ENCODE measurements at places on chromosomes 1 and 21.
A peak's percentile ranks its signal among the peaks of the same experiment; 100 is the strongest.

DNA sequence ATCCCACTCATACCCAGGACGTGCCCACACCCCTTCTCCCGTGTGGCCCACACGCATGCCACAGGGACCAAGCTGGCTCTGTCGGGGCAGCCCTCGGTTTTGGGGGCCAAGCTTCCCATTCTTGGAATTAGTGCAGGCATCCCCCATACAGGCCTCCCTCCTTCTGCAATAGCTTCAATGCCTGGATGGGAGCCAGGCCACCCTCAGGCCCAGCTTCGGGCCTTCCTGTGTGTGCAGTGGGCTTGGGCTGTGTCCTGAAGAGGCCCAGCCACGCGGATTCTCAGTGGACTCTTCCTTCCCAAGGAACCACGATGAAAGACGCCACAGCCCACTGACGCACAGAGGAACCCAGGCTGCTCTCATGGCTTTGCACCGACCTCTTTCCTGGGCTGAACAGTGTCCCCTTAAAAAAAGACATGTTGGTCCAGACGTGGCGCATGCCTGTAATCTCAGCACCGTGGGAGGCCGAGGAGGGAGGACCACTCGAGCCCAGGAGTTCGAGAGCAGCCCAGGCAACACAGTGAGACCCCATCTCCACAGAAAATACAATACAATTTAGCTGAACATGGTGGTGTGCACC, 3.4 kb downstream of the KRTAP10-11 start:
- no peak for DNase-seq

- peak; percentile 36 for DNase-seq
Observed at GRCh38 chr1:109620401-109620791, 759 bp downstream of the AMPD2 start.

DNA sequence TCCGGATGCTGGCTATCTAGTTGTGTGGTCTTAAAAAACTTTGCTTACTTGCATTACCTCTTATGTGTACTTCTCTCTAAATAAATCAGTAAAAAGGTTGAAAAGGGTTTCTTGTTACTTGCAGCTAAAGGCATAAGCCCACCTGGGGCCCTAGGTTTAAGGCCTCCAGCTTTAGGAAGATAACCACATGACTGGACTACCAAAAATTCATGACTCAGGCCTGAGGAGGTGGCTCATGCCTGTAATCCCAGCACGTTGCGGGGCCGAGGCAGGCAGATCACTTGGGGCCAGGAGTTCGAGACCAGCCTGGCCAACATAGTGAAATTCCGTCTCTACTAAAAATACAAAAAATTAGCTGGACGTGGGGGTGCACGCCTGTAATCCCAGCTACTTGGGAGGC, 142.9 kb downstream of the APP start:
- DNase-seq = no peak

DNA sequence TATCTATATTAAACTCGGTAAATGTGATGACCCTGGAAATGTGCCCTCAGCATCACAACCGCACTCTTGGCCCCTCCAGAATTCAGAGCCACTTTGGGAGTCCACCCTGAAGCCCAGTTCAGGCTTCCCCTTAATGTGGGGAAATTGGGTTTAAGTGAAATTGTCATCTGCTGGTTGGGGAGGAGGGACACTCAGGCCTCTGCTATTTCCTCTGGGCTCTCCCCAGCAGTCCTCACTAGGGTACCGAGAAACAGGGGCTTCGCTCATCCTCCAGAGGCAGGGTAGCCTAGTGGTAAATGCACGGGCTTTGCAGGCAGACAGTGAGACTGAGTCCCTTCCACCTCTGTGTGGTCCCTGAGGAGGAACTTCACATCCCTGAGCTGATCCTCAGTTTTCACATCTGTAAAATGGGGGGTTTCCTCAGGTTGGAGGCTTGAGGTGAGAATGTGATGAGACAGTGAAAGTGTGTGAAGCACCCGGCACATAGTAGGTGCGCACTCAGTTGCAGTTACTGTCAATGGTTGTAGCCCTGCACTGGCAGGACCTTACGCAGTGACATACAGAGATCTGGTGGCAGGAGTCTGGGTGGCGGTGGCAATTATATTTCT, 14.6 kb upstream of the WNT4 start:
- DNase-seq = no peak

DNA sequence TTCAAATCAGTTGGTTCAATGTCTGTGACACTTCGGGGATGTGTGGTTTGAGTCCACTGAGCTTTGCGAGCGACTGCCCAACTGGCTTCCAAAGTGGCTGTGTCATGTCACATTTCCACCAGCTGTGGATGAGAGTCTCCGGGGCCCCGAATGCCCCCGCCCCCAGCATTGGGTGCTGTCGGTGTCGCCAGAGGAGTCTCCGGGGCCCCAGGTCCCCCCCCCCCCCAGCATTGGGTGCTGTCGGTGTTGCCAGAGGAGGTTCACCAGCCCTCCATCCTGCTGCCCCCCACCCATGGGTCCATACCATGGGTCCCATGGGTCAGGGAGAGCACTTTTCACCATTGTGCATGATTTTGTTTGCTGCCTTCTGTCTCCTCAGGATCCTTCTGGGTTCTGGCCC, 9.0 kb upstream of the SMYD3 start:
- DNase-seq = no peak

DNA sequence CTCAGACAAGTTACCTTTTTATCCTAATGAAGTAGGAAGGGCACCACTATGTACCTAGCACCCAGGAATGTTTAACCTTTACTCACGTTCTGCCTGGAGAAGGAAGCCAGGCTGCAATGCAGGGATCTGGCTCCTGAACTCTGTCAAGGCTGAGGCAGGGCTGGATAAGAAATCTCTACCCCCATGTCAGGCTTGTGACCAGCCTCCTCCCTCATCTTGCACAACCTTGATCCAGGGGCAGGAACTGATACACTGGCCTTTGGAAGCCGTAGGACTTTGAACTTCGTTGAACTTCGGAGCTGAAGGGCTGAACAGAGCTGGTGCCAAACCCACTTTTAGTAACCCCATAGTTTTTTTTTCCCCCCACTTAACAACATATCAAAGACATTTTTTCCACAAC, 8.0 kb upstream of the AKR1A1 start:
- no peak for DNase-seq

GRCh38 chr1:45557422-45557944, 6.9 kb downstream of the AKR1A1 start:
- DNase-seq = no peak

DNA sequence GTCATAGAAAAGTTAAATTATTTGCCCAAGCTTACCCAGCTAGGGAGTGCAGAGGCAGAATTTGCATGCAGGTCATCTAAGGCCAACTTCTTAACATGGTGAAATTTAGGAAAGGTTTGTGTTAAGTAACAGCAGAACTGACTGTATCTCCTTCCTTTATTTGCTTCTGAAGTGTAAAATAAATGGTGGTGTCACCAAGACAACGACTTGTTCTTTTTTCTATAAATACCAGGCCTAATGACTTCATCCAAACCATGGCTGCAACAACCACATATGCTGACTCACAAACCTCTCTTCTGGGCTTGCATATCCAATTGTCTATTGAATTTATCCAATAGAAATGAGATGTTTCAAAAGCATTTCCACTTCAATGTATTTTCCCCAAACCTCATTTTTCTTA, 19.1 kb downstream of the COL24A1 start:
- DNase-seq = no peak

- no peak for DNase-seq
Observed at GRCh38 chr1:150110116-150110515, 39.6 kb upstream of the PLEKHO1 start.

GRCh38 chr1:200226268-200226968, 183.4 kb downstream of the ZNF281 start:
- DNase-seq = peak; percentile 29

DNA sequence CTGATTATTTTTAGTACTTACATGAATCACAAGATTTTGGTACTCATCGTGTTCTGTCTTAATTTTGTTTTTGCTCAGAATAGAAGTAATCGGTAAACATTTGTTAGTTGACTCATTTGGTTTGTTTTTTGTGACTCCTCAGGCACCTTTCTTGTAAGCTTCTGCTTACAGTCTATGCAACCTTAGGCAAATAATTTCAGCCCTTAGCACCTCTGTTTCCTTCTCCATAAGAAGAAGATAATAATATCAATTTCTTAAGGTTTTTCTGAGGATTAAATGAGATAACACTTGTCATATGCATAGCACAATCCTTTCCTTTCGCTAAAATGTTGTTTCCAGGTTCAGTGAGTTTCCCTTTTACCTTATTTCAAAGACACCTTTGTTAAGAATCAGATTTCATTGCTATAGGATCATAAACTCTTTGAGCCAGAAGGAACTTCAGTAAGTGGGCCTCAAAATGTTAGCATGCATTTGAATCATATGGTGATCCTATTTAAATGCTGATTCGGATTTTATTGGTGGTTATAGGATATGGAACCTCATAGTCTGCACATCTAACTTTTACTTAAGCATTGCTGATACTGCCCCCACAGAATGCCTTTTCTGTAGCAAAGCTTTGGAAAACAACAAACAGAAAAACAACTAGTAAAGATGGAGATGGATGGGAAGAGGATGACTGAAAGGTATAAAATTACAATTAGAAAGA, 272.7 kb upstream of the CACYBP start:
- no peak for DNase-seq

- no peak for DNase-seq
Observed at GRCh38 chr21:32392299-32392879, 423 bp downstream of the URB1 start.

DNA sequence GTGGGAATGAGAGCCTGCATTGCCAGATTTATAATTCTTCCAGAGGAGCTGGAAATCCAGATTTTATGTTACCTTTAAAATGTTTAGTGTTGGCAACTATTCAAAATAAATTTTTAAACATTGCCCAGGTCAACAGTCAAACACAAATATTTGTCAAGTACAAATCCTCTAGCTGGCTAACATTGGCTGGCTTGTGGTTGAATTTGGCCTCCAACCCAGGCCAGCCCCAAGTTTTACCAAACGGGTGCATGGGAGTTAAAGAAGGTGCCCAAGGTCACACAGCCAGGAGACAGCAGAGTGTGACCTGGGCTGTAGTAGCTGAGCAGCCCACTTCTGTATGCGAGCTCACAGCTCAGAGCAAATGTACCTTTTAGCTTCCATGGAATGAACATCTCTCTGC, 240.6 kb downstream of the DSCAM start:
- DNase-seq = no peak

DNA sequence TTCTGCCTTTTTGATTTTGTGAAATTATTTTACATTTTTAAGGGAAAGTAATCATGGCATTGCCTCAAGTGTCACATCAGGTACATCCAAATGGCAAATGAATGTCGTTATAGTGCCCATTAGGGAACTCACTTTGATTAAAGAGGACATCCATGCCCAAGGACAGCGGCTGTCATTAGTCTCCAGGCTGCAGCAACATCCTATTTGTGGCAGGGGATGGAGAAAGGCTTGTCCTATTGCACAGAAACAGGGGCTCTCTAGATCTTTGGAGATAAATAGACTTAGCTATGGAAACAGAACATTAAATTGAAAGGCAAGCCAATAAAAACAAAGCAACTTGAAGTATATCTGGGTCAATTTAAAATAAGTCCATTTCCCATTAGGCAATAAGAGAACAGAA, 439.3 kb downstream of the NEGR1 start:
- DNase-seq = no peak

GRCh38 chr1:77951328-77951727, 27.5 kb downstream of the FUBP1 start:
- no peak for DNase-seq

DNA sequence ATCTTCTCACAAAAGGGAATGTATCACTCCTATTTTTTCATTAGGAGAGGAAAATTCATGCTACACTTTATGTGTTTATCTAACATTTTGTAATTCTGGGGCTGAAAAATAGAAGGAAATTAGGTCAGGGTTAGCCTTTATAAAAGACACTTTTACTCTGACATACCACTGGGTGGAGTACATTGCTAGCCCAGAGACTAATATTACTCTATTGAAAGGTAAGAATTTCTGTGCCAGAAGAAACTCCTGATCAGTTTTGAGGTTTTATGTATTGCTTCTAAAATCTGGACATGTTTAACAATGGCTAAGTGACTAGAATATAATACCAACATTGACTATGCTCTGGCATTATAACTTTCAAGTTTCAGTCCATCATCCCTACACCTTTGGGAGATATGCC, 724.6 kb downstream of the USP25 start:
- no peak for DNase-seq

DNA sequence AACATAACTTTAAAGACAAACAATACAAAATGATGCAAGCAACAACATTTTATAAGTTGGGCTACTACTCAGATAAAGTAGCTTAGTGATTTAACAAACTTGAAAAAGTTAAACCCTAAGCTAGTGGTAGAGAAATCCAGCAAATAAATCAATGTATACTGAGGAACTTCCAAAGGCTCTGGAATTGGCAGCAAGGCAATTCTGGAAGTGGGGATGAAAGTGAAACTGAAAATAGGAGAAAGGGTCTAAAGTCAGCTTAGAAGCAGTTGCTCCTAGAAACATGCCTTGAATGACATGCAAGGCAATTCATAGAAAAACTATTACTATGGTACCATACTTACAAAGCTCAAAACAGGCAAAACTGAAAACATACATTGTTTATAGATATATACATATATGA, 90.0 kb upstream of the CAMK1G start:
- DNase-seq = no peak

DNA sequence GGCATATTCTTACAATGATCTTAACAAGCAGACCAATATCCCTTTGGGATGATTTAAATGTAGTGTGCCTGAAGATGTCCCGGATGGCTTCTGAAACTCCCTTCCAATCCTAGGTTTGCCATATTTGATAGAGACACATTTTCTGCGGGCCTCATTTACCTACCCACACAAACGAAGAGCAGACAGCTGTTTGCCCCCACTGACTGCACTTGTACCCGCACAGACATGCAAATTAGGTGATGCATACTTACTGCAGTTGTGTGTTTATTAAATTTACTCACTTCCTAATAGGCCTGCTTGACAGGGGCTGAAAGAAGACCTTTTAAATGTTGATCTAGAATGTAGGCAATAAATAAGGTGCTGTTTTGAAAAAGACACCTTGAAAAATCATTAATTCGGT, 257.9 kb upstream of the RRP15 start:
- DNase-seq = no peak

DNA sequence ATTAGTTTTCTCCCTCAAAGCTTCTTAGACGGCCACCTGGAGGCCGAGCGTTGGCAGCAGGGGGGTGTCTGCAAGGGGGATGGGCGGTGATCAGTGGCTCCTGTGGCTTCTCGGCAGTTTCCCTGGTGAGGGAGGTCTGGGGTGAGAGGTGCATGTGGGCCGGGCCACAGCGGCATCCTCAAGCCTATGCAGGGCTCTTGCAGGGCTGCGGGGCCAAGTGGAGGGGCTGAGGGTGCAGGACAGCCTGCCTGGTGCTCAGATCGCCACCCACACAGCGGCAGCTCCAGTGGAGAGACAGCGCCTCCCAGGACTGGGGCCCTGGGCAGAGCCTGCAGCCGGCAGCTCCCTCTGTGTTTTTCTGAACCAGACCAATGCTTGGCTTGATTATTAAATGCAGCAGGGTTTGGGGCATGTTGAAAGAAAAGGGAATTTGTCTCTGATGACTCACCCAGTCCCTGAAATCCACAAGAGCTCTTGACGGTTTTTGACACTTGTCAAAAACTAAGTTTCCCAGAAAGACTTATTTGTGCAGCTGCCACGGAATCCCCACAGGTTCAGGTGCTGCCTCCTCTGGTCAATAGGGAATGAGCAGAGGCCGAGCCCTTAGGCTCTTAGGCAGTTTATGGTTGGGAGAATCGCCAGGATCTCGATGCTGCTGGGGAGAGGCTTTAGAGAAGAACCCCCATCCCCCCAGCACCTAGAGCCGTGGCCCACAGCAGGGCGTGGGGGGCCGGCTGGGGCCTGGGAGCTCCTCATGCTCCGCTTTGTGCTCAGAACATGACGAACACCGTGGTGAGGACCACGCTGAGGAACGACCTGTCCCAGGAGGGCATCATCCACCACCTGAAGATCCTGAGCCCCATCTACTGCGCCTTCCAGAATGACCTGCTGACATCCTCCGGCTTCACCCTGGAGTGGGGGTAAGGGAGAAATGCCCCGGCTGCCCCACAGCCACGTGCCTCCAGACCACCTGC, 54.7 kb downstream of the UMODL1 start:
- no peak for DNase-seq
